Tongue (tissue), 3 donors: ENCODE measurements at places on chromosomes 7 and 10.

- peak; percentile 45 for DNase-seq
These were observed 412 bp downstream of the PIP4K2A start for GRCh38 chr10:22713853-22714478.

- peak; percentile 31 for DNase-seq
These were observed 102.0 kb upstream of the DKK1 start for GRCh38 chr10:52212062-52212461.

- no peak for DNase-seq
These were observed 49.4 kb downstream of the COBL start for GRCh38 chr7:51267169-51267568.

DNA sequence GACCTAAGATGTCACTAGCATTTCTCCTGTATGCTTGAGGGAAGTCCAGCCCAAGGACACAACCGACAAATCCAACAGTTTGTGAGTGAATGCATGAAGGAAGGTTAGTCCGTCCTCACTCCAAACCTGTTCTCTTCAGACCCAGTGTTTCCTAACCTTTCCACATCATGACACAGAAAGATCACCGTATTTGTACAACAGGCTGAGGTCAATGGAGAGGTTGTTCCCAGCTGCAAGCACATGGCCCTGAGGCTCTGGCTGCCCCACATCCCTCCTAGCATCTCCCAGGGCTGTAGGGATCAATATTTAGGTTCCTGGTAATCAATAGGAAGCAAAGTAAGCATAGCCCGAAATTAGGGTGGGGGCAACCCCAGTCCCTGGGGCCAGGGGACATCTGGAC lies 227.9 kb downstream of the PLXNA4 start:
- no peak for DNase-seq

DNA sequence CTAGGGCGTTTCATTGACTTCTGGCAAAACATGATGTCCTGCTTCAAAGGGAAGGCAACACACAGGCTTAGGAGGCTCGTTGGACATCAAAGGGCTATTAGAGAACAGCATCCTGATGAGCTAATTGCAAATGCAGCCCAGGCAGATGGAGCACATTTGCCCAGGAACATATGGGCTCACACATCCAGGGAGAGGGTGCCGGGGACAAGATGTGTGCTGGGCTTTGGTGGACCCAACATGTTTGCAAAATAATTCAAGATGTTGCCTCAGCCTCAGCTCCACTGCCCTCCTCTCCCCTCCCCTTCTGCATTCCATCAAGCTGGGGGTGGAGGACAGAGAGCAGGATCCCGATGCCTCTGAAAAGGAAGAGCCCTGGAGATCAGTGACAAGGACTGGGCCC lies 217.1 kb upstream of the ZMIZ1 start:
- DNase-seq = no peak

DNA sequence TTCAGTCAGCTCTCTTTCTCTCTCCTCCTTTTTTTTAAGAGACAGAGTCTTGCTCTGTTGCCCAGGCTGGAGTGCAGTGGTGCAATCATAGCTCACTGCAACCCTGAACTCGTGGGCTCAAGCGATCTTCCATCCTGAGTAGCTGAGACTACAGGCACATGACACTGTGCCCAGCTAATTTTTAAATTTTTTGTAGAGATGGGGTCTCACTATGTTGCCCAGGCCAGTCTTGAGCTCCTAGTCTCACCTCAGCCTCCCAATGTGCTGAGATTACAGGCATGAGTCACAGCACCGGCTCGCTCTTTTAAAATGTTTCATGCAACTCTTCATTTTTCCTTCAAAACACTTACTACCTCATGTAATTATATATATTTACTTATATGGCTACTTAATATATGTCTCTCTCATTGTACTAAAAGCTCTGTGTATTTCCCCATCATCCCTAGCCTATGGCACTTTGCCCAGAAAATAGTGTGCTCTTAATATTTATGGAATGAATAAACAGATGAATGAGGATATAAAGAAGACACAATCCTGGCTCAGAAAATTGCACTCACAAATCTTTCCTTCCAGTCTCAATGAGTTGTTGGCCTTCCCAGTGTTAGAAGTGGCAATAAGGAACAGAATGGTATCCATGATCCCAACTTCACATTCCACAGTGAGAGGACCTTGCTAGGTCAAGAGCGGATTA lies 33.9 kb downstream of the EBLN1 start:
- peak; percentile 3 for DNase-seq

DNA sequence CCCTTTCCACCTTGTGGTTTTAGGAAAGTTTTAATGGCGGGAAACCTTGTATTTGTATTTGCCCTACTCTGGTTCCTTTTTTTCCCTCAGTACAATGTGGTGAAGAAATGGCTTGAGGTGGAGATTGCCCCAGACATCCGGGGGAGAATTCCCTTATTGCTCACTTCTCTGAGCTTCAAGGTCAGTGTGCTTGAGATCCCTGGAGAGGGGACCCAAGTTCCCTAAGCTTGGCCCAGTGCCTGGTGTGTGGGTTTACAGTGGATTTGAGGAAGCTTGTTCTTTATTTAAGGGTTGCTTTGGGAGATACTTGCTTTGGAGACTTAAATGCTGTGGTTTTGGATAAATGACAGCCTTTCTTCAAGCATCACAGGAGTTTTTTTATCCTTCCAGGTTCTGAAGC lies 18.3 kb downstream of the CALHM2 start:
- DNase-seq = no peak

GRCh38 chr10:30647089-30647488 lies 17.5 kb upstream of the LYZL2 start:
- DNase-seq = no peak

DNA sequence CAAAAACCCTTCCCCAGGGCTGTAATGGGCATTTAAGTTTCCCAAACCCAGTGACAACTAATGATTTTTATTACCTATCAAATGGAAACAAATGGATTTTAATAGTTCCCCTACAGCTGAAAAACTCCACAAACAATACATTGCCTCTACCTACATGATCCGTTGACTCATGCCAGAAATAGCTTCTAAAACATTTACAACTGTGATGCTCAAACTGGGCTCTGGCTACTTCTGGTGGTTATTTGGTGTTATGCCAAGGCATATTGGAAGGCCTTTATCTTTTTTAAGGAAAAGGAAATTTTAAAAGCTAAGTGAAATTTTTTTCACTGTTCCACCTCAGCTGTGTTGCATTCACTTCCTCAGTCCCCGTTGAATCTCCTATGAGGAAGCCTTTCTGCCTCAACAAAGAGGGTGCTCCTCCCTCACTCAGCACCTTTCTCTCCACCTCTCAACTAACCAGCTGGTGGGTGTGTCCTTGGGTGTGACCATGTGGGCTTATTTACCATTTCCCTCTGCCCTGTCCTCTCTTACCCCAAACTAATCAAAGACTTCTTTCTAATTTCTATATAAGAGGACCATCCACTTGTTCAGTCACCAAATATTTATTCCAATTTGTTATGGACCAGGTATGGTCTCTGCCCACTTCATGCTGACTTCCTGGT lies 82.9 kb downstream of the PRTFDC1 start:
- DNase-seq = no peak

DNA sequence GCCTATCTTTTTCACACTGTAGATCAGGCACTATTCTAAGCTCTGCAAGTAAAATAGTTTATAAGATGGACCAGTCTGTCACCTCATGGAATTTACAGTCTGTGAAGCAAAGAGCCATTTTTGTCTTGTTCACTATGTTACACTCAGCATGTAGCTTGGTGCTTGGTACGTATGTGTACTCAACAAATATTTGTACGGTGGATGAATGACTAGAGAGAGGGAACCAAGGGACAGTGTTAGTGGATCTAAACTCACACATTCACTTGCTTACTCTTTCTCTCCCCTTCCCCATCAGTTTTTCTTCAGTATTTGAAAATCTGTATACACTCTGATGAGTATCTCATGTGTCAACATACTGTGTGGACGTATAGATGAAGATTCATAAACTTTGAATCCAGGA lies 45.9 kb downstream of the PTF1A start:
- DNase-seq = no peak

DNA sequence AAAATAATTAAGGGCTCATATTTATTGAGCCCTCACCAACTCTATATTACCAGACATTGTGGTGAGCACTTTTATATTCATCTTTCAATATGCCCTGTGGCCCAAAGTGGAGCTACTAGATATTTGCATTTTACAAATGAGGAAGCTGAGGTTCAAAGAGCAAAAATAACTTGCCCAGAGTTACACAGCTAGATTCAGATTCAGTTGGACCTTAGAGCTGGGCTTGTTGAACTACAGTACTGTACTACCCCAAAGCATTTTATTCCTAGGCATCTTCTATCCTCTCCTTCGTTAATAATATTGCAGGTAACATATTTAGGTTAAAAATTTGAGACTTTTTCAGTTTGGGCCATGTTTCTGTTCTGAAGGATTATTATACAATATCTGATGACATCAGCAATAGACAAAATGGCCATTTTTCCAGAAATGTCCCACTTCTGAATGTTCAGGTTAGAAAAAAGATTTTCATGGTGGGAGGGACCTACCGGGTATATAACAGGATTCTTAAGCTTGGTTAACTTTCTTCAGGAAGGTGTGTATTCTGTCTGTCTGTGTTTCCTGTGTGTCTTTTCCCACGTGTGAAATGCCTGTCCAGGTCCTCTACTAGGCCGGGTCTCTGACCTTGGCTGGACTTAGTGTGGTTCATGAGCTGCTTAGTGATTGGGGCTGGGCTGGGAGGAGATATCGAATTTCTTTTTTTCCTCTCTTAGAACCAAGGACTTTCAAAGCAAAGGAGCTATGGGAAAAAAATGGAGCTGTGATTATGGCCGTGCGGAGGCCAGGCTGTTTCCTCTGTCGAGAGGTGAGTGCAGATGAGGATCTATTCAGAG lies 13.6 kb downstream of the PRXL2A start:
- DNase-seq = no peak

DNA sequence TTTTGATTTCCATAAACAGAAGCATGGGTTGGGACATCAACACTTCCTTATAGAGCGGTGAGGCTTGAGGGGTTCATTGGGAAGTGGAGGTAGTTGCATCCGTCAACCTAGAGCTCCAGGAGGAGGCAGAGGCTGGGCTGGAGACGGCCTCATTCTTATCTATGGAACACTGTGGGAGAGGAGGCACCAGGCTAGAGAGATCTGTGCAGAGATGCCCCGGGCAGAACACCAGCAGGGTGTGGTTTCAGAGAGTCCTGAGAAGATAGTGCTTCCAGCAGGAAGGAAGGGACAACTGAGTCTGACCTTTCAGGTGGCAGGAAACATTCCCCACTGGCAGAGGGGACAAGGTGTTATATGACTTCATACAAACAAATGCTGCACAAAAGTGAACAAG lies 56.7 kb downstream of the TCERG1L start:
- no peak for DNase-seq

GRCh38 chr7:151856516-151856915 lies 20.4 kb downstream of the PRKAG2 start:
- DNase-seq = no peak

- peak; percentile 85 for DNase-seq
These were observed 4.7 kb upstream of the NOS3 start for GRCh38 chr7:150986099-150986512.
